Small intestine (tissue), 16 donors: ENCODE measurements at places on chromosomes 7 and 10. TPM values are rescaled to one million over a fixed set of nuclear protein-coding genes. Genes with fewer than 3 reads are reported as not detected.

GRCh38 chr10:4111643-4112042 is 326.6 kb upstream of the KLF6 start:
- H3K4me3 ChIP-seq: no peak overlapping the region
- DNase-seq: no peak
- H3K36me3 ChIP-seq: no peaks in the 10 kb centered on the region
- no peaks in the 10 kb centered on the region for H3K4me1 ChIP-seq
- H3K27me3 ChIP-seq: no peaks in the 10 kb centered on the region

- no peak for DNase-seq
- H3K27ac ChIP-seq: no peak overlapping the region
- H3K4me1 ChIP-seq: no peaks in the 10 kb centered on the region
- no peak overlapping the region for H3K4me3 ChIP-seq
- H3K36me3 ChIP-seq: peaks cover 5% of the 10 kb centered on the region
Observed at GRCh38 chr7:17787257-17787656, 153.0 kb downstream of the SNX13 start.

DNA sequence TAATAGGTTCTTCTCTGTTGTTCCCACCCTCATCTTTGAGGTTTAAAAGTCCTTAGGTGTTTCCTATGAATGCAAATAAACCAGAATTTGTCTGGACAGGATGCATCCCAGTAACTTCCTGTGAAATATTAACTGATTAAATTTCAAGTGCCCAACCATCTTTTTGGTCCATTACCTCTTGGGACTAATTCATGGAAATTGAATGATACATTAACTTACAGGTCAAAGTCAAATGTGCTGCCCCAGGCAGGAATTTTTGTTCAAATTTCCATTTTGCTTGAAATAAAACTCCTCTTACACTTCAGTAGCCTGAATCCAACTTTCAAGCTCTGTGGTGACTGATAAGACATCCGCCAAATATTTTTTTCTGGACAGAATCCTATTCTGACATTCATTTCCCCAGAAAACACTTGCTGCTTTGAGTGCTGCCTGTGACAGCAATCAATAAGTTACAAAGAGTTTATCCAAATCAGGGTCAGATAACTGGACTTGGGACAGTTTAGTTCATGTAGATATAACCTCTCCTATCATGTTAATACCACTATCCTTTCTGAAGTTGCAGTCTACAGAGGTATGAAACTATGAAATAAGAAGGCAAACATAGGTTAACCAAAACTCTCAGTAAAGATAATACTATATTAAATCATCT is 383.5 kb downstream of the POM121L12 start:
- H3K27me3 ChIP-seq: no peaks in the 10 kb centered on the region
- H3K27ac ChIP-seq: no peak overlapping the region
- H3K4me1 ChIP-seq: no peaks in the 10 kb centered on the region
- no peak overlapping the region for H3K4me3 ChIP-seq
- H3K36me3 ChIP-seq: no peaks in the 10 kb centered on the region

- no peaks in the 10 kb centered on the region for H3K36me3 ChIP-seq
- no peak for DNase-seq
- no peaks in the 10 kb centered on the region for H3K27me3 ChIP-seq
- H3K4me1 ChIP-seq: no peaks in the 10 kb centered on the region
- no peak overlapping the region for H3K4me3 ChIP-seq
Observed at GRCh38 chr10:125559210-125559609, 123.8 kb downstream of the TEX36 start.

GRCh38 chr10:78973901-78974616 is 94.7 kb upstream of the ZMIZ1 start:
- H3K27me3 ChIP-seq: no peaks in the 10 kb centered on the region
- H3K36me3 ChIP-seq: no peaks in the 10 kb centered on the region
- no peaks in the 10 kb centered on the region for H3K4me1 ChIP-seq
- H3K4me3 ChIP-seq: no peak overlapping the region
- H3K27ac ChIP-seq: peak overlapping the region; percentile 89

DNA sequence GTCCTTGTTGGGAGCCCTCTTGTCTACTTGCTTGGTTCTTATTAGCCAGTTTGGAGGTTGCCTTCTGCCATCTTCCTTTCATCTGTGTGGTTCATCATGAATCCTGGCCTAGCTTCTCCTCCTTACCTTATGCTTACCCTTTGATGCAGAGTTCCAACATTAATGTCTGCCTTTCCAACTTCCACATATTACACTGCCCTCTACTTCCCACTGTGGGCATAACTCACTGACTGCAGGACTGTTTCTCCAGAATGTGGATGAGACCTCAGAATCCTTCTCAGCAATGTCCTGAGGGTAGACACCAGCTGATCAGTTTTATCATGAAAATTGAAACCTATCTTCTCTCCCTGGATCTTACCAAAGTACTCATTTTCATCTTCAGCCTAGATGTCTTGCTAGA is 491.0 kb downstream of the LRMDA start:
- DNase-seq: peak; percentile 48
- no peaks in the 10 kb centered on the region for H3K4me1 ChIP-seq
- no peak overlapping the region for H3K4me3 ChIP-seq
- no peaks in the 10 kb centered on the region for H3K27me3 ChIP-seq
- no peaks in the 10 kb centered on the region for H3K36me3 ChIP-seq

GRCh38 chr10:130141460-130141859 is 5.3 kb downstream of the GLRX3 start:
- no peak overlapping the region for H3K4me3 ChIP-seq
- H3K27ac ChIP-seq: no peak overlapping the region
- H3K4me1 ChIP-seq: peaks cover 2% of the 10 kb centered on the region
- H3K36me3 ChIP-seq: no peaks in the 10 kb centered on the region
- no peak for DNase-seq
- no peaks in the 10 kb centered on the region for H3K27me3 ChIP-seq

- no peaks in the 10 kb centered on the region for H3K36me3 ChIP-seq
- H3K27ac ChIP-seq: no peak overlapping the region
- H3K4me3 ChIP-seq: no peak overlapping the region
- no peaks in the 10 kb centered on the region for H3K27me3 ChIP-seq
- DNase-seq: no peak
Observed at GRCh38 chr10:91787810-91788209, 10.4 kb upstream of the TNKS2 start.

- no peak for DNase-seq
- no peaks in the 10 kb centered on the region for H3K36me3 ChIP-seq
- no peak overlapping the region for H3K27ac ChIP-seq
- H3K4me3 ChIP-seq: no peak overlapping the region
- peaks cover 4% of the 10 kb centered on the region for H3K4me1 ChIP-seq
- H3K27me3 ChIP-seq: no peaks in the 10 kb centered on the region
Observed at GRCh38 chr7:101859411-101860106, 42.1 kb downstream of the CUX1 start.

Gene NUTM2A
- 1.4 TPM for polyA plus RNA-seq
